ENCODE measurements at places on chromosomes 16 and 17.

DNA sequence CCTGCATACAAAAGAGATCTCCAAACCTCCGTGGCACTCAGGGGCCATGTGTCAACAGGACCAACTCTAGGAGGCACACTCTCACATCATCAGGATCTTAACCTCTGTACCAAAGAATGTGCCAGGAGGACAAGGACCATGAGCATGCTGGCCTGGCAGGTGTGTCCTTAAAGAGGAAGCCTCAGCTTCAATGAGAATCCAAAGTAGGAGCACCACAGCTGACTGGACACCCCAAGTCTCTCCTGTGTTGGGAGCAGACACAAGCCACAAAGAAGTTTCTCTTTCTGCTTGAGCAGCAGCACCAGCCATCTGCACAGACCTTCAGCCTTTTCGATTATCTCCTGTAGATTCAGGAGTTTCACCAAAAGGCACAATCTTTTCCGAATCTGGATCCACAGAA is 1734.5 kb downstream of the TP53TG3F start:
- DNase-seq = no peak

DNA sequence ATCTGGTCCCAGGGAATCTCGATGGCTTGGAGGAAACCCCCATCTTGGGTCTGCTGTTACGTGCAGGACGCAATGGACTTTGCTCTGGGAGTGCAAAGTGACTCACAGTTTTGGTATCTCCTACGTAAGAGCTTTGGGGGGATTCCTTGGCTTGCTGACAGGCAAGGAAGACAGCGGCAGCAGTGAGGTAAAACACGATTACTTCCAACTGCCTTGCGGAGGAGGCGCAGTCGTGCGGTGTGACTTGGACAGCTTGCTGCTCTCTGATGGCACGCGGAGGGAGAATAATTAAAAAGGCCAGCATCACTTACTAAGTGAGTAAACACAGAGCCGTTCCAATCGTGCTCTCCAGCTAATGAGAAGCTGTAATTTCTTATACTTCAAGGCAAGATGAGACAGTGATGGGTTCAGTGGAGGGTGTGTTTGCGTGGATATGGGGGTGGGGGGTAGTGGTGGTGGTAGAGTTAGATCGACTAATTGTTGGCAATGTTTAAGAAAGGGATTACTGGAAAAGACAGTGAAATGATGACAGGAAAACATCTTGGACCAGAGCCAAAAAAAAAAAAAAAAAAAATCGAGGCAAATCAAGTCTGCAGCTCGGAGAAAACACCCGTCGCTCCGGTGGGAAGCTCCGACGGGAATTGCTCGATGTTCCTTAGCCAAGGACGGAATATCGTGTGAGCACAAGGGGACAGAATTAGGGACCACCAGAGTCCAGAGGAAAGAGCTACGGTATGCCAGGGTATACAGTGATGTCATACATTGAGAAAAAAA is 184.8 kb upstream of the ZFHX3 start:
- no peak for DNase-seq

GRCh38 chr17:21186399-21187187 is 27.4 kb downstream of the TMEM11 start:
- no peak for DNase-seq

DNA sequence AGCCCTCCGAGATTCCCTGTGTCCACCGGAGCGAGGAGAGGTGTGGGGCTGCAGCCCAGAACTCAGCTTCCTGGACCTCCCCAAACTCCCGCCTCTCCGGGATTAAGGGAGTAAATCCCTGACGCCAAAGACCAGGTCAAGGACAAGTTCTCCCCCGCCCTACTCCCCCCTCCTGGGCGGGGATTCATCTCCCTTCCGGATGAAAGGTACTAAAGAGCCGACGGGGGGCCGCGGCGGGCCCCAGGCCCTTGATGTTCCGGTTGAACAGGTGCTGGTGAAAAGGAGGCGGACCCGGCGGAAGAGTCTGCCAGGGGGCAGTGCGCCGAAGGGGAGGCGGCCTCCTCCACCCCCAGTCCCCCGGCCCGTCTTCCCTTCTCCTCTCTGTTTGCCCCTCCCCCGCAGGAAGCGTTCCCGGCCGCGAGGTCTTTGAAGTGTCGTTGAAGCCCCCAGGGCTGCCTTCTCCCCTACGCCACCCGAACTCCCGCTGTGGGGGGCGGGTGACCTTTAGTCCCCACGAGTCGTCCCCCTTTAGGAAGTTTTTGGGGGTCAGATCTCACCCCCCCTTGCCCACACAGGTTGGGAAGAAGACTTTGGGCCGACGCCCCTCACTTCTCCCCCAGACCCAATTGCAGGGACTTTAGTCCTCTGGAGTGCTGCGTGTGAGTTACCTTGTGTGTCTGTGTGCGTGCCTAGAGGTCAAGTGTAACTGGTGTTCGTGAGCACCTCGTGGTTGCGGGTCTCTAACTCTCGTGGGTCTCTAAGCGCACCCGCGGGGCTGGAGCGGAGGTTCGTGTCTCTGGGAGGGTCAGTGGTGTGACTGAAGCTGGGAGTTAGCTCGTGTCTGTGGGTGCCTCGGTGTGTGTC is 1.1 kb upstream of the MLLT6 start:
- peak; percentile 80 for DNase-seq

- DNase-seq = peak; percentile 97
Observed at GRCh38 chr17:7403977-7404736, at the start of gene TMEM256. TSS of gene TMEM256 (minus strand) at chr17:7404097. CDS start at chr17:7404084, 13 bp downstream.

- no peak for DNase-seq
Observed at GRCh38 chr16:16015849-16016248, 66.4 kb downstream of the ABCC1 start.

GRCh38 chr17:57256708-57257112 is 387 bp downstream of the MSI2 start:
- peak; percentile 31 for DNase-seq

GRCh38 chr17:64778240-64779097 is 116.4 kb upstream of the SMURF2 start:
- DNase-seq = no peak

DNA sequence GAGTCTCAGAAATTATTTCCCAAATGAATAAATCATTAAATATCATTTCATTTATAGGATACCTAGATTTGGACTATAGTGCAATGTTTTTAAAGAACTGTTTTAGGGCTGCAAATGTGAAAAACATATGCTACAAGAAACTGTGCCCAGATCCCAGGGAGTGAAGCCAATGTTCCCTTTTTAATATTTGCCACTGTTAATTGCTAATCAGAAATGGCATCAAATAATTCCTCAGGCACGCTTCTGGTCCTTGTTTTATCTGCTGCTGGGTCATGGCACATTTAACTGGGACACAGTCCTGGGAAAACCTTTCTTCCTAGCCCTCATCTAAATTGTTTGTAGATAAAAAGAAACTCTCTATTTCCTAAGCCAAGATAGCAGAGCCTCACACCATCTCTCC is 79.3 kb upstream of the CNTNAP4 start:
- DNase-seq = no peak

- DNase-seq = peak; percentile 65
Observed at GRCh38 chr17:40598619-40599467, 33.6 kb upstream of the CCR7 start.

- no peak for DNase-seq
Observed at GRCh38 chr16:85564277-85565051, 48.7 kb upstream of the GSE1 start.

DNA sequence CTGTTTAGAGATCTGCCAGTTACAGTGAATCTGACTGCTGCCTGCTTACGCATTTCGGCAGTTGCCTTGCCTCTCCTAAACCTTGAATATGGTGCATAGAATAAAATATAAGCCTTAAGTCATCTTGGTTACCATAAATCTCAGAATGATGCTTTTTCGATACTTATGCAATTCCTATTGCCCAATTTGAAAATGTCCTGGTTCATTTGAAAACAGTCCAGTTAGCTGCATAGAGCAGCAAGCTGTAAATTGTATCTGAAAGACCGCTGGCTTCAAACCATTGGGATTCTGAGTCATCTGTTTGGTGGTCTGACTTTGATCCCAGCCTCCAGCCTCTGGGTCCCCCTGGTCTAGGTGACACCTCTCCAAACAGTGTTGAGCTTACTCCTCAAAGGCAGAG is 2.7 kb upstream of the PRKCA start:
- DNase-seq = no peak

- DNase-seq = no peak
Observed at GRCh38 chr17:61312406-61313295, 87.0 kb upstream of the TBX2 start.

- DNase-seq = no peak
Observed at GRCh38 chr17:65182233-65182632, 45.1 kb downstream of the RGS9 start.

DNA sequence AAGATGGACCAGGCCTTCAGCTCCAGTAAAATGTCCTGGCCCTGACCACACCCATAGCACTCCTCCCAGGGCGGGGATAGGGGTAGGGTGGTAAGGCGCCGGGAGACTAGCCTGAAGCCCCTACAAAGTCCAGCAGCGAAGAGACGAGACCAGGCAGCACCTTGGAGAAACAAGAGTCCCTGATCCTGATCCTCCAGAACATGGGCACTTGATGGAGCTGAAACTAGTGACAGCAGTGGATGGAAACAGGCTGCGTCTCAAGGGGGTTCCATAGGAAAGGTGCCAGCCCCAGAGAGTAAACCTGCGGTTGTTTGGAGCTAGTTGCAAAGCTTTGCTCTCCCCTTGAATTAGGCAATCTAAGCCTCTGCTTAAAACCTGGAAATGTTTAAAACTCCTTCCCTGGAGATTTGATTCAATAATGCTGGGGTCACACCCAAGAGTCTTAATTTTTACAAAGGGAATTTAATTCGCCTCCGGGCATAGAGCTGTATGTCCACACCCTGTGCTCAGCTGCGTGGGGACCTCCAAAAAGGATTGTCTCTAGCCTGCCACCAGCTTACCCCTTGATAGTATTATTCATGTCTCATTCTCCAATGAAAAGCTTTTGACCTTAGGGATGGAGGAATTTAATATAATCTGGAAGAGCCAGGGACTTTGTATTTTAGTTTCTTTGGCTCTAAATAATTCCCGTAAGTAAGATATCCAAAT is 258.6 kb downstream of the PMP22 start:
- DNase-seq = no peak

GRCh38 chr16:59522826-59523225 is 788.7 kb upstream of the GOT2 start:
- no peak for DNase-seq

GRCh38 chr16:74275711-74276110 is 20.9 kb upstream of the PSMD7 start:
- DNase-seq = no peak

DNA sequence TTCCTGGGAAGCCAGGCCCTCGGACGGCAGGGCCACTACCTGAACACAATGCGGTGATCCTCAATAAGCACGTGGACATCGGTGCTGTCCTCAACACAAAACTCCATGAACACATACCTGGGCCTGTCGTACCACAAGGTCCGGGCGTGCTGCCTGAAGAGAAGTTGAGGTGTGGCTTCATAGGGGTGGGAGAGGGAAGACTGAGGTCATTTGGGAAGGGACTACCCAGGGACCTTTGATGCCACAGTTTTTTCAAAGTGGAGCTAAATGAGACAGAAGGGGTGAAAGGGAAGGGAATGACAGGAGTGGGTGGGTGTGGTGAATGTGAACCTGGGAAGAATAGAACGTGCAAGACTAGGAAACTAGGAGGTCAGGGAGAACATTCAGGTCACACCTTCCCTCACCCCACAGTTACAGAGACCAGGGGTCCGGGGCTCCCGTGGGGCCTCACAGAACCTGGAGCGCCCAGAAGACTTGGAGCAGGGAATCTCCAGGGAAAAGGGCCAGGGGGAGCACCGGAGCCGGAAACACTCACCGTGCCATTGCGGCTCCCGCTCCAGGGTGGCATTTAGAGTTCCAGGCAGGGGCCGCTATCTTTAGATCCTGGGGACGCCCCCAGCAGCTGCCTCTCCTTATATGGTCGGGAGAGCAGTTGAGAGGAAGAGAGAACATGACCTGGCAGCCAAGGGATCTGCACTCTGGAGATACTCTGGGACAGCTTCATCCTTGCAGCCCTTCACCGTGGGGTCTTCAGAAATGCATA is at the start of gene PTGES3L:
Gene PTGES3L (minus strand): TSS at position 570 of the 763 bp plus-strand sequence. CDS start 27 bp downstream, at position 543.
- no peak for DNase-seq

GRCh38 chr17:48726916-48727286 is 1.6 kb downstream of the HOXB13 start:
- DNase-seq = no peak

- DNase-seq = peak; percentile 66
Observed at GRCh38 chr17:3965118-3965800, 1.0 kb upstream of the ATP2A3 start.

GRCh38 chr16:1130382-1130781 is 22.5 kb upstream of the CACNA1H start:
- DNase-seq = no peak

DNA sequence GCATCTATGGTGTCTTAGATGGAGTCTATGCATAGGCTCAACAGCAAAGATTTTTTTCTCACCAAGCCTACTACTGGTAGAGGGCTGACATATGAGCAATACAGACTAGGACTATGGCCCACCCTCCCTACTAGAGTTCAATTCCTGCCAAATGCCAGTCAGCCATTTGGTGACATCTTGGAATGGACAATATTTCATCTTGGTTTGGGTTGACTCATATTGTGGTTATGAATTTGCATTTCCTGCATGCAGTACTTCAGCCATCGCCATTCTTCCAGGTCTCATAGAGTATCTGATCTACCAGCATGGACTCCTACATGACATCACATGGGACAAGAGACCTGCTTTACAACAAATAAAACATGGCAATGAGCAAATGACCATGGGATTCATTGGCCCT is 778.1 kb upstream of the SOX9 start:
- no peak for DNase-seq

DNA sequence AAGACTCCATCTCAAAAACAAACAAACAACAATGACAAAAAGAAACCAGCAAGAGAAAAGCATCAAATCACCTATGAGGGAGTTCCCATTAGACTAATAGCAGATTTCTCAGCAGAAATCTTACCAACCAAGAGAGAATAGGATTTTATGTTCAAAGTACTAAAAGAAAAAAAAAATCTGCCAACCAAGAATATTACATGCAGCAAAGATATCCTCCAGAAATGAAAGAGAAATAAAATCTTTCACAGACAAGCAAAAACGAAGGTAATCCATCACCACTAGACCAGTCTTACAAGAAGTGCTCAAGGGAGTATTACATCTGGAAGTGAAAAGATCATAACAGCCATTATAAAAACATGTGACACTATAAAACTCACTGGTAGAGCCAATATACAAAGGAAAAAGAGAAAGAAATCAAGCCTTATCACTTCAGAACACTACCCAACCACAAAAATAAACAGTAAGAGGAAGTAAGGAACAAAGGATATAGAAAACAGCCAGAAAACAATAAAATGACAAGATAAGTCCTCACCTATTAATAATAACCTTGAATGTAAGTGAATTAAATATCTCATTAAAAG is 66.3 kb downstream of the STX8 start:
- DNase-seq = no peak

GRCh38 chr17:31544186-31544585 is 152.7 kb downstream of the RAB11FIP4 start:
- no peak for DNase-seq

DNA sequence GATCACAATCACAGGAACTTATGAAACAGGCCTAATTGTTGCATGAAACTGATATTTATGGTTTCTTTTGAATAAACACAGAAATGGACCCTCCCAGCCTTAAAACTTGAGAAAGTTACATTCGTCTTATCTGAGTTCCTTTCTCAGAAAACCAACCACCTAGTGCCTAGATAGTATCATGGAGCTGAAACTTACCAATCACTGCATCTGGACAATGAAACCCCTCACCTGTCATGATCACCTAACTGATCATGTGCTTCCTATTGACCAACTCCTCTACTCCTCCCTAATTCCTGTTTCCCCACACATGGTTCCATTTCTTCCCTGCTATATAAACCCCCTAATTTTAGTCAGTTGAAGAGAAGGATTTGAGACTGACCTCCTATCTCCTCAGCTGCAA is 216.1 kb downstream of the SLC39A11 start:
- DNase-seq = no peak

Data from CD4-positive, alpha-beta T cell treated with Interleukin-6 at 100 ng/mL for 8 hours (primary cell).